ENCODE measurements at places on chromosomes 12 and 14. TPM values are rescaled to one million over a fixed set of nuclear protein-coding genes. Genes with fewer than 3 reads are reported as not detected.

Gene SYNE3
- total RNA-seq = 2.2 TPM

Gene ZFHX2
- 1.2 TPM for total RNA-seq

Gene FKBP11
- total RNA-seq = 3.6 TPM

Gene TMEM63C
- total RNA-seq = 10.8 TPM

Gene TM9SF1
- 20.6 TPM for total RNA-seq

Gene ANO2
- 3.6 TPM for total RNA-seq

Gene KCNA1
- total RNA-seq = 1.1 TPM

Gene SELPLG
- total RNA-seq = 2.0 TPM

Gene LRRC10
- total RNA-seq = not detected

Gene ART4
- total RNA-seq = not detected

Gene PROX2
- total RNA-seq = not detected

Gene RIMBP2
- total RNA-seq = 39.5 TPM

Gene ATP6V1D
- total RNA-seq = 152 TPM

Gene NINJ2
- 0.31 TPM for total RNA-seq

Gene SLCO1C1
- 32.9 TPM for total RNA-seq

Gene DTX1
- 16.2 TPM for total RNA-seq

Gene CCDC196
- not detected for total RNA-seq

Gene RAD9B
- 0.94 TPM for total RNA-seq

Gene KLRC1
- not detected for total RNA-seq

Gene TCL1B
- total RNA-seq = not detected

Gene INHBC
- total RNA-seq = not detected

Gene CLEC7A
- 4.5 TPM for total RNA-seq

Gene DNAH10
- total RNA-seq = 22.6 TPM

Gene C12orf54
- not detected for total RNA-seq

Gene IAPP
- total RNA-seq = not detected

Gene MGP
- 3.9 TPM for total RNA-seq

Gene MGST1
- total RNA-seq = 0.31 TPM

Gene ZNF891
- total RNA-seq = 9.7 TPM

Gene KIF5A
- 50.2 TPM for total RNA-seq

Gene FBLN5
- 4.1 TPM for total RNA-seq

Gene KRT75
- not detected for total RNA-seq

Gene MYH6
- total RNA-seq = not detected

Gene OR6C75
- not detected for total RNA-seq

Gene ARMH4
- total RNA-seq = 99.4 TPM

Gene GALNT16
- 5.5 TPM for total RNA-seq

Gene RAD51AP1
- 5.5 TPM for total RNA-seq

Gene ZFYVE26
- 22.0 TPM for total RNA-seq

Gene SOX5
- total RNA-seq = 209 TPM

Gene CPNE8
- 4.8 TPM for total RNA-seq

Gene ADCY6
- 31.5 TPM for total RNA-seq

Gene TPCN1
- total RNA-seq = 4.7 TPM

Gene MANSC4
- 0.47 TPM for total RNA-seq

Gene NOS1
- total RNA-seq = 1.2 TPM

Gene GLT1D1
- total RNA-seq = 8.9 TPM

Gene KRT83
- not detected for total RNA-seq

Gene NAP1L1
- total RNA-seq = 191 TPM

Gene RNU4-1
- total RNA-seq = under 0.01 TPM
